T follicular helper cell (primary cell): ENCODE measurements at places on chromosomes 2 and 18.

DNA sequence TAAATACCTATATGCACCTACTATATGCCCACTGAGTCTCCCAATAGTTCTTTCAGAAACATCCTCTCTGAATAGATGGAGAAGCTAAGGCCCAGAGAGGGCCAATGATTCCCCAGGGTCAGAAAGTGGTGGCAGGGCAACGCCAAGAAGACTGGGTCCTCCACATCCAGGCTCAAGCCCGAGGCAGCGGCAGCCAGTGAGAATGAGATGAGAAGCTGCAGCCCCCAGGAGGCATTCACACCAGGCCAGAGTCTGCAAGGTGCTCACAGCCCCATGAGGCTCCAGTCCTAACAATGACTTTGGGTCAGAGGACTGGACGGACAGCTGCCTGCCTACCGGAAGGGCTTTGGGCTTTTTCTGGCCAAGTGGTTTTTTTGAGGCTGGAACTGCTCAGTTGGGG is 3.5 kb downstream of the TEX261 start:
- DNase-seq = no peak

DNA sequence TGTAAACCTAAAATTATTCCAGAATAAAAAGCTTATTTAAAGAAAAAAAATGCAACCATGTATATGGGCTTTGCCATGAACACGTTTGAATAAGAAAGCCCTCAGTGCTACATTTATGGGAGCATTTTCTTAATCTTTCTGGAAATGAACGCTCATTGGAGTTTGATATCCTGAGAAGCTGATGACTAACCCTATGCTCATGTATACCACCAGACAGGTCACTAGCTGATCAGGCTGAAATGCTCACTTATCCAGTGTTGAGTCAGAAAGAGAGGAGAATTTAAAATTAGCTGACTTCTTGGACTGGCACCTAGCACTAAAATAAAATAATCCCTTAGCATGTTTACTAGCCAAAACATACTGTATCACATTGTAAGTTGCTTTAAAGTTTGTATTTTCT is 254.9 kb upstream of the SIX3 start:
- no peak for DNase-seq

DNA sequence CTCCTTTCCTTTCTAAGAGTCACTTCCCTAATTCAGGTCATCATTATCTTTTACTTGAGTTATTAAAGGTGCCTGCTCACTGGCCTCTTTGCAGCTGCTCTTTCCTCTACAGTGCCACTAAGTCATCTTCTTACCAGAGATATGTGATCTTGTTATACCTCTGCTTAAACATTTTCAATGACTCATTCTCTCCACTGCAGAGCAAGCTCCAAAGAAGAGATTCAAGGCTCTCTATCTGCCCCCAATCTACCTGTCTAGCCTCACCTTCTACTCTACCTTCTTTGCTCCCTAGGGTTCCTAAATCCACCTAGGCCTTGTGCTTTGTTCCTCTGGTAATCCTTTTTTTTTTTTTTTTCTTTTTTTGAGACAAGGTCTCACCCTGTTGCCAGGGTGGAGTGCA is 3.1 kb downstream of the ARHGEF33 start:
- DNase-seq = no peak

- no peak for DNase-seq
These were observed 5.4 kb downstream of the METTL21A start for GRCh38 chr2:207619764-207620203.

- DNase-seq = no peak
These were observed 4.1 kb upstream of the ALPG start for GRCh38 chr2:232402518-232402917.

DNA sequence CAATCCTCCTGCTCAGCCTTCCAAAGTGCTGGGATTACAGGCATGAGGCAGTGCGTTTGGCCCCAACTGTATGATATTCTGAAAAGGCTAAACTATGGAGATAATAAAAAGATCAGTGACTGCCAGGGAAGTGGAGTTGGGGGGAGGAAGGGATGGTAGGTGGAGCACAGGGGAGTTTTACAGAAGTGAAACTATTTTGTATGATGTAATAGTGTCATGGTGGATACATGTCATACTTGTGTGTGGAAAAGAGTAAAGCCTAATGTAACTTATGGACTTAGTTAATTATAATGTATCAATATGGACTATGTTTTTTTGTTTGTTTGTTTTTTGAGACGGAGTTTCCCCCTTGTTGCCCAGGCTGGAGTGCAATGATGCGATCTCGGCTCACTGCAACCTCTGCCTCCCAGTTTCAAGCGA is 2.9 kb upstream of the GGCX start:
- no peak for DNase-seq

- DNase-seq = no peak
These were observed 325.3 kb upstream of the MYT1L start for GRCh38 chr2:2656115-2657011.

DNA sequence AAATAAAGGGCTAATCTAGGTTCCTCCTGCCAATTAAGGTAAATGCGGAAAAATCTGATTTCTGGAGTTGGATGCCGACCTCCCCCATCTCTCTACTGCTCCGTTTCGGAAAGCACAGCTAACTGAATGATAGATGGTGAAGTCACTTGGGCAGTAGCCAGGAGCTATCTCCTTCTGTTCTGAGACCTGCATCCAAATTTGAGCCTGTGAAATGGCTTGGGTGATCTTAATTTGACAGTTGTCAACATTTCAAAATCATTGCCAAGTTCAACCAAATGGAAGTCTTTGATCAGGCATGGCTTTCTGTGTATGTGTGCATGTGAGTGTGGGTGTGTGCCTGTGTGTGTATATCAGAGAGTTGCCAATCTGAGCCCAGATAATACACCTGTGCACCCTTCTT is 217.2 kb downstream of the ZNF516 start:
- DNase-seq = no peak
